SJSA1 (cell line): ENCODE measurements at places on chromosomes 11 and 22. TPM values are rescaled to one million over a fixed set of nuclear protein-coding genes. Genes with fewer than 3 reads are reported as not detected.

SEZ6L gene
- not detected in 2 replicates for total RNA-seq

CRYBA4 gene
- total RNA-seq, result not detected in 2 replicates

- no peaks in the 10 kb centered on the region for H3K4me1 ChIP-seq
- H3K27ac ChIP-seq, result no peak overlapping the region
- no peak for DNase-seq
- H3K4me3 ChIP-seq, result no peak overlapping the region
- no peaks in the 10 kb centered on the region for H3K36me3 ChIP-seq
Observed at GRCh38 chr11:109739379-109739778, 317.4 kb downstream of the C11orf87 start.

- H3K4me3 ChIP-seq, result no peak overlapping the region
- H3K4me1 ChIP-seq, result no peaks in the 10 kb centered on the region
- DNase-seq, result no peak
- no peak overlapping the region for H3K27ac ChIP-seq
- H3K27me3 ChIP-seq, result no peaks in the 10 kb centered on the region
Observed at GRCh38 chr11:34114471-34114870, 9.0 kb downstream of the NAT10 start.

SNX32 gene
- total RNA-seq, result 0.16 TPM in 1 of 2 replicates, not detected in the other

C1QTNF4 gene
- total RNA-seq, result 0.39 TPM in 1 of 2 replicates, not detected in the other

DNA sequence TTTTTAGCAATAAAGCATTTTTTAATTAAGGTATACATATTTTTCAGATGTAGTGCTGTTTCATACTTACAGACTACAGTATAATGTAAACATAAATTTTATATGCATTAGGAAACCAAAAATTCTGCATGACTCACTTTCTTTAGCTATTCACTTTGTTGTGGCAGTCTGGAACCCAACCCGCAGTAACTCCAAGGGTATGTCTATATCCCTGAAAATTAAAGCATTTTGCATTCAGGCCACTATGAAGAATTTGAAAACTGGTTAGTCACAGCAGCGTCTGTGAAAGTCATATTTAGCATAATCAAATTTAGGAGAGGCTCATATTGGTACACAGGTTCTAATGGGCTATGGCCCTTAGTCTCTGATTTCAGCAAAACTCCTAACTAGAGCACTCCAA lies 46.8 kb downstream of the BBOX1 start:
- H3K27ac ChIP-seq, result no peak overlapping the region
- H3K4me3 ChIP-seq, result no peak overlapping the region
- DNase-seq, result no peak
- no peaks in the 10 kb centered on the region for H3K4me1 ChIP-seq
- H3K27me3 ChIP-seq, result no peaks in the 10 kb centered on the region
- H3K36me3 ChIP-seq, result no peaks in the 10 kb centered on the region

DNA sequence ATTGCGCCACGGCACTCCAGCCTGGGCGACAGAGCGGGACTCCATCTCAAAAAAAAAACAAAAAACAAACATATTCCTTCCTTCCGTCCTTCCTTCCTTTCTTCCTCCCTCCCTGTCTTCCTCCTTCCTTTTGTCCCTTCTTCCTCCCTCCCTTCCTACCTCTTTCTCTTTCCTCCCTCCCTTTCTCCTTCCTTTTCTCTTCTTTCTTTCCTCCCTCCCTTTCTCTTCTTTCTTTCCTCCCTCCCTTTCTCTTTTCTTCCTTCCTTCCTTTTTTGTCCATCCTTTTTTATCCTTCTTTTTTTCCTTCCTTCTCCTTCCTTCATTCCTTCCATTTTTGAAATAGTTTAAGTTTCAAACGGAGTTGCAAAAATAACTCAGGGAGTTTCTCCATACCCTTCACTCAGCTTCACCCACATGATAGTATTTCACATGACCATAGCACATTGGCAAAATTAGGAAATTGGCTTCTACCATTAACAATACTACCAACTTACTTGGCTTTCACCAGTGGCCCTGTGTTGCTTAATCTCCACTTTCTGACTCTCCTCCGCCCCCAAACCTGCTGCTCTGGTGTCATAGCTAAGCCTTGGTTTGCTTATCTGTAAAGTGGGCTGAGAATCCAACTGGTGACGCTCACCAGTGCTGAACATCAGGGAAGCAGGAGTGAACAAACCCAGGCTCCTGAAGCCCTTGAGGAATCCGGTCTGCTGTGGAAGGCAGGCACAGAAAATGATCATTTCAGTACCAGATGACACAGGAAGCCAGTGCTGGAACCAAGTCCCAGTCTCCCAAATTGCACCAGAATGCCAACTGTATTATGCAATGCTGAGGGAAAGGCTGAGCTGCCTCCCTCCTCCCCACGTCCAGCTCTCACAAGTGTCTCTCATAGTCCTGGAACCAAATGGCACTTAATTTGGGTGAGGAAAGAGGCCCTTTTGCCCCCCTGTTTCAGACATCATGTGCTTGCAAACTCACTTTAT lies 17.2 kb upstream of the CRYBB3 start:
- no peaks in the 10 kb centered on the region for H3K4me1 ChIP-seq
- no peak for DNase-seq
- H3K27ac ChIP-seq, result no peak overlapping the region
- no peak overlapping the region for H3K4me3 ChIP-seq
- H3K36me3 ChIP-seq, result no peaks in the 10 kb centered on the region

DNA sequence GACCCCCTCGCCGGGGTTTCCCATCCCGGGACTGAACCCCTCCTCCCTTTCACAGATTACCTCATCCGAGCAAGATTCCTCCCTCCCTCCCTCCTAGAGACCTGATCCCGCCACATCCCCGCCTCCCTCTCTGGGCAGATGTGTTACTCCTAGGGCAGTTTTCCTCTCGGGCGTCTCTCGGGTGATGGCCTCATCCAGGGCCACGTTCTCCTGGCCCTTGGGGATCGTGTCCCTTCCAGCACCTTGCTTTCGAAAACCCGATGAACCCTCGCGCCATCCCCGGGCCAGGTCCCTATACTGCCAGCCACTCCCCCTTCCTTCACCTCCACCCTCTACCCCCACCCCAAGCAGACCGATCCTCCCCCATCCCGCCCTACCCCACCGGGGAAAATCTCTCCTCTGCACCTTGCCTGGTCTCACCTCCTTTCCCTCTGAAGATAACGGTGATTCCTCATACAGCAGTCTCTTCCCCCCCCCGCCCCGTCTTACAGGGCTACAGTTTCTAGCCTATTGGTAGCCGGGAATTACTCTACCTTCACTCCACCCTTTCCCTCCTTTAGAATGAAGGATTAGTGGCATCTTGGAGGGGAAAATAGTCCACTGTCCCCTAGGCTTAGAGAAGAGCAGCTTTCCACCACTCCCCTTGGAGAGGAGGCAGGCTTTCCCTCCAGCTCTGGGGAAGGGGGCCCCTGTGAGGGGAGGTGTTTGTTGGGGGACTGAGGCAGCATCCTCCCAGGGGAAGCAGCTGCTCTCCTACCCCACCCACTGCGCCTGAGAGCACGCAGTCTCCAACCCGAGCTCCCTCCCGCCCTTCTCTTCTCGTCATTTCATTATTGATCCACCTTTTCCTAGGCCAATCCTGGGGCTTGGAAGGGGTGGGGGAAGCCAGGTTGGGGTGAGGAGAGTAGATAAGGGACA lies 1.2 kb downstream of the KMT2A start:
- no peaks in the 10 kb centered on the region for H3K27me3 ChIP-seq
- H3K4me1 ChIP-seq, result peaks cover 8% of the 10 kb centered on the region
- peak overlapping the region; percentile 72 for H3K4me3 ChIP-seq
- peak; percentile 46 for DNase-seq
- H3K27ac ChIP-seq, result peak overlapping the region; percentile 57

GRCh38 chr11:92002568-92002967 lies 222.1 kb upstream of the FAT3 start:
- no peak overlapping the region for H3K4me3 ChIP-seq
- no peak for DNase-seq
- H3K27ac ChIP-seq, result no peak overlapping the region
- H3K36me3 ChIP-seq, result no peaks in the 10 kb centered on the region
- no peaks in the 10 kb centered on the region for H3K4me1 ChIP-seq

DNA sequence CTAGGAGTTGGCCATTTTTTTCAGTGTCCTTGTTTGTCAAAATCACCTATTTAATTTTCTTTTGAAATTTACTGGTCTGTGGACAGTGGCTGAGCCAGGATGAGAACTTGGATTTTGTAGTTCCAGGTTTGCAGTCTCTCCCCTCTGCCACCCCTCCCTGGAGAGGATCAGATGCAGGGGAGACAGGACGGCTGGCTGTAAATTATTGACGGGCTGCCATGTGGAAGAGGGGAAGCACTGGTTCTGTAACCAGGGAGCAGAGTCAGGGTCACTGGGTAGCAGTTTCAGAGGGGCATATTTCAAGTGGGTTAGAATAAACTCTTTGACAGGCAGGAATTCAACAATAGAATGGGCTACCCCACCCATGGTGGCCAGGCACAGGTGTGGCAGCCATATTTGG lies 20.6 kb upstream of the YWHAH start:
- no peak overlapping the region for H3K4me3 ChIP-seq
- no peaks in the 10 kb centered on the region for H3K36me3 ChIP-seq
- H3K27me3 ChIP-seq, result peaks cover 2% of the 10 kb centered on the region
- H3K4me1 ChIP-seq, result peaks cover 6% of the 10 kb centered on the region; the same call in 1 of the 2 replicates
- DNase-seq, result no peak

ISX gene
- total RNA-seq, result not detected in 2 replicates

PATE4 gene
- total RNA-seq, result not detected in 2 replicates

PHF21A gene
- total RNA-seq, result 6.4 and 10.8 TPM in 2 replicates

DNA sequence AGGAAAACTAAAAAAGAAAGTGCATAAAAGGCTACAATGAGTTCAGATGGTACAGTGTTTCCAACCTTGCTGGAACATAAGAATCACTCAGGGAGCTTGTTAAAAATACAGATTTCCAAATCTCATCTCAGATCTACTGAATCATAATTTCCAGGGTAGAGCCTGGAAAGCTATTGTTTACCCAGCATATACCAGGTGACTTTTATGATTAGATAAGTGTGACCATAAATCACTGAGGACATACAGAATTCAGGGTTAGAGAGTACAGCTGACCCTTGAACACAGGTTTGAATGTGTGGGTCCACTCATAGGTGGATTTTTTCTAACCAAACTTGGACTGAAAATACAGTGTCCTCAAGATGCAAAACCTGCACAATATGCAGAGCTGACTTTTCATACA lies 11.9 kb downstream of the SAAL1 start:
- DNase-seq, result no peak
- H3K4me1 ChIP-seq, result 0 out of 2 replicates have a peak, but pooled peaks cover 4% of the 10 kb centered on the region
- H3K36me3 ChIP-seq, result peaks cover 79% of the 10 kb centered on the region

DNA sequence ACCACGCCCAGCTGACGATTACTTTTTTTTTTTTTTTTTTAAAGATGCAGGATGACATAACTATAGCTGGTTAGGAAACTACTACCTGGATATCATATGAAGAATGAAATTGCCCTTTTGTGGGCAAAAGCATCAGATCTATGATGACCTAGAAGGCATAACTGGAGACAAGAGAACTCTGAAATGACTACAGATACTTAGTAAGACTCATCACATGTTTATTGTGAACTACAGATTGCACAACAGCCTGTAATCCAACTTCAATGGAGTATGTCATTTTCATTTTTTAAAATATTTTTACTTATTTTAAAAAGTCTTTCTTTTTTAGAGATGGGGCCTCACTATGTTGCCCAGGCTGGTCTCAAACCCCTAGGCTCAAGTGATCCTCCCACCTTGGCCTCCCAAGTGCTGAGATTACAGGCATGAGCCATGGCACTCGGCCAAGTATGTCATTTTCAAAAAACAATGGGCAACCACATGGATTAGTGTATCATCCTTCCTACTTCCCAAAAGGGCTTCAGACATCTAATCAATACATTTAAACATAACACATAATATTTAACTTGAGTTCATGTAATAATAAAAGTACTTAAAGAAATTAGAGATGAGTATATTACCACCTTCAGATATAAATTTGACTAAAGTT lies 3.3 kb downstream of the MTMR2 start:
- H3K27me3 ChIP-seq, result no peaks in the 10 kb centered on the region
- DNase-seq, result no peak
- H3K36me3 ChIP-seq, result peaks cover 4% of the 10 kb centered on the region; the same call in 1 of the 2 replicates
- no peak overlapping the region for H3K4me3 ChIP-seq
- peaks cover 27% of the 10 kb centered on the region for H3K4me1 ChIP-seq

- H3K27ac ChIP-seq, result peak overlapping the region; percentile 88
- peaks cover 78% of the 10 kb centered on the region for H3K4me1 ChIP-seq
- H3K4me3 ChIP-seq, result no peak overlapping the region
- peak; percentile 99 for DNase-seq
- peaks cover 17% of the 10 kb centered on the region for H3K36me3 ChIP-seq
Observed at GRCh38 chr22:29202212-29203192, 3.2 kb upstream of the EMID1 start.

- H3K27ac ChIP-seq, result no peak overlapping the region
- DNase-seq, result no peak
- no peak overlapping the region for H3K4me3 ChIP-seq
- H3K4me1 ChIP-seq, result peaks cover 42% of the 10 kb centered on the region
- no peaks in the 10 kb centered on the region for H3K27me3 ChIP-seq
Observed at GRCh38 chr11:69865707-69866106, 46.5 kb upstream of the FGF3 start.

GRCh38 chr11:108891909-108892511 lies 227.1 kb downstream of the DDX10 start:
- no peaks in the 10 kb centered on the region for H3K36me3 ChIP-seq
- H3K27me3 ChIP-seq, result no peaks in the 10 kb centered on the region
- H3K4me3 ChIP-seq, result no peak overlapping the region
- H3K4me1 ChIP-seq, result peaks cover 30% of the 10 kb centered on the region
- no peak for DNase-seq

LARGE2 gene
- total RNA-seq, result not detected in 2 replicates

DNA sequence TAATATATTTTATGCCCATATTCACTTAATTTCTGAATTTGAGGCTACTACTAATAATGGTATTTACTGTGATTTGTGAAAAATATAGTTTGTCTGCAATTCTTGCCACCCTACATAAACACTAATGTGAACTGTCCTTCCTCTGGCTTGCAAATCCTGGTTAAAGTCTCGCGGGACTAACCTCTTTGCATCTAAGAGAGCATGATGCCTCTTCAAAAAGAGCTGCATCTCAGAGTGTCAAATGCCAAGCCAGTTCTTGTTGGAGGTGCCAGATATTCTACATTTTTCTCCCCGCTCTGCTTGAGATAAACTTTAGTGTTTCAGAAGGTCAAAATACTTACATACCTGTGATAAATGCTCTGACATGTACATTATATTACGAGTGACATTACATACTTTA lies 2.1 kb downstream of the ARHGAP42 start:
- no peak overlapping the region for H3K27ac ChIP-seq
- no peak overlapping the region for H3K4me3 ChIP-seq
- peaks cover 6% of the 10 kb centered on the region; the same call in 1 of the 2 replicates for H3K36me3 ChIP-seq
- H3K27me3 ChIP-seq, result no peaks in the 10 kb centered on the region
- no peak for DNase-seq
- H3K4me1 ChIP-seq, result peaks cover 14% of the 10 kb centered on the region

DNA sequence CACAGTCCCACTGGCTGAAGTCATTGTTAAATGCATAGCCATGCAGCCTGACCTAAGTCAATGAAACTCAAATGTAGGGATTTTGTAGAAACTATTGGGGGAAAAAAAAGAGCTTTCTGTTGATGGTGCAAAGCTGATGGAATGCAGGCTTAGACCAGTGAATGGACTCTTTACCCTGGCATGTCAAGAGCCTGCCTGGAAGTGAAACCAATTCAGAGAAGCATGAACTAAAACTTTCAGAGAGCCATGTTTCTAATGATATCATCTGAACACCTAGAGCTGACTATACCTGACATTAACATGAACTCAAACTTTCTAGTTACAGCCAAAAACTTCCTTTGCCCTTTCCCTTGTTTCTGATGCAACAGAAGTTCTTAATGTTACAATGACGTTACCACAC lies 89.0 kb downstream of the APIP start:
- no peak overlapping the region for H3K27ac ChIP-seq
- no peak for DNase-seq
- H3K4me3 ChIP-seq, result no peak overlapping the region
- no peaks in the 10 kb centered on the region for H3K36me3 ChIP-seq
- no peaks in the 10 kb centered on the region for H3K4me1 ChIP-seq

- no peaks in the 10 kb centered on the region for H3K27me3 ChIP-seq
- H3K36me3 ChIP-seq, result peaks cover 73% of the 10 kb centered on the region
- no peak overlapping the region for H3K4me3 ChIP-seq
Observed at GRCh38 chr11:57798905-57799559, 37.4 kb downstream of the CTNND1 start.
